Testis (tissue), 5 donors: ENCODE measurements at places on chromosomes 5 and 9.

DNA sequence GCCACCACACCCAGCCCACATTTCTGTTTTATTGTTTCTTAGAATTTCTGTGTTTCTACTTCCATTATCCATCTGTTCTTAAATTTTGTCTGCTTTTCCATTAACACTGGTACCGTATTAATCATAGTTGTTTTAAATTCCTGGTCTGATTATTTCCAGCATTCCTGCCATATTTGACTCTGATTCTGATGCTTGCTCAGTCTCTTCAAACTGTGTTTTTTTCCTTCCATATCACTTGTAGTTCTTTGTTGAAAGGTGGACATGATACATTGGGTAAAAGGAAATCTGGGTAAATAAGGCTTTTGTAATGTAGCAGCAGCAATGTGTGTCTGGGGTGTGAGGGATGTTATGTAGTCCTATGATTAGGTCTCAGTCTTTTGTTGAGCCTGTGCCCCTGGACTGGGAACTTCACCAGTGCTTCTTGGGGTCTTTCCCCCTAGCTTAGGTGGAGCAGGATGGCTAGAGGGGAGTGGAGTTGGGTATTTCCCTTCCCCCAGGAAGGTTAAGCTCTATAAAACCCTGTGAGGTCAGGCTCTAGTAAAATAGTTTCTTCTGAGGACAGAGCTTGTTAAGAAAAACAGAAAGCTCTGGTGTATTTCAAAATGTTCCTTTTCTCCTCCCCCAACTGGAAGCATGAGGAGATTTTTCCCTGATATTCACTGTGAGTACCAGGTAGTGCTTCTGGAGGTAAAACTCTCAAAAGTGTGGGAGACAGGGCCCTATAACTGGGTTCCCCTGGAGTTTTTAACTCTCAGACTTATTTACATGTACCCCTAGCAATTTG lies 10.1 kb upstream of the TMOD1 start:
- DNase-seq = no peak

DNA sequence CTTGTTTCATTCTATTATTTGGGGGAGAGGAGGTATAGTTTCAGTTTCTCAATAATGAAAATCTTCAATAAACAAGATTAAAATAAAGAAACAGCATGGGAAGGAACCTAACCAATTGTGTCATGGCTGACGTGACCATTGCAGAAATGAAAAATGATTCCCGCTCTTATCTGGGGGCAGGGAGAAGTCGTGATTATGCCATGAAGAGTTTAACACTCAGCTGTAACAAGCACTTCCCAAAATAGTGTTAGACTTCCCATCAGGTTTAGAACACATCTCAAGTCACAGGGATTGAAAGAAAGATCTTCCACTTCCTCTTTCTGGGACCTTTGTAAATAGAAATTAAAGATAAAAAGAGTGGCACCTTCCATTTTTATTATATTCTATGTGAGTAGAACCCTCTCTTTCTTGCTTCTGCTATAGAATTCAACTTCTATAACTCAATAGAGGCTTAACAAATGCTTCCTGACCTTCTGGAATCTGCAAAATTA lies 122.2 kb downstream of the TRPM6 start:
- DNase-seq = no peak

DNA sequence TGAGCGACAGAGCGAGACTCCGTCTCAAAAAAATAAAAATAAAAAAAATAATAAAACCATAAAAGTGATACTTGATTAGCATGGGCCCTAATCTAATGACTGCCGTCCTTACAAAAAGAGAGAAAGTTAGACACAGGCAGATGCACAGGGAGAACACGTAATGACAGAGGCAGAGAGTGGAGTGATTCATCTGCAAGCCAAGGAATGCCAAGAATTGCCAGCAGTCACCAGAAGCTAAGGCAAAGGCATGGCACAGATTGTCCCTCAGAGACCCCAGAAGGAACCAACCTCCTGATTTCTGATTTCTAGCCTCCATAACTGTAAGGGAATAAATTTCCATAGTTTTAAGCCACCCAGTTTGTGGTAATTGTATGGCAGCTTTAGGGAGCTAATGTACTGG lies 79.6 kb upstream of the FREM1 start:
- no peak for DNase-seq

- DNase-seq = peak; percentile 9
Measured at GRCh38 chr5:10578869-10579268, 15.0 kb downstream of the ANKRD33B start.

DNA sequence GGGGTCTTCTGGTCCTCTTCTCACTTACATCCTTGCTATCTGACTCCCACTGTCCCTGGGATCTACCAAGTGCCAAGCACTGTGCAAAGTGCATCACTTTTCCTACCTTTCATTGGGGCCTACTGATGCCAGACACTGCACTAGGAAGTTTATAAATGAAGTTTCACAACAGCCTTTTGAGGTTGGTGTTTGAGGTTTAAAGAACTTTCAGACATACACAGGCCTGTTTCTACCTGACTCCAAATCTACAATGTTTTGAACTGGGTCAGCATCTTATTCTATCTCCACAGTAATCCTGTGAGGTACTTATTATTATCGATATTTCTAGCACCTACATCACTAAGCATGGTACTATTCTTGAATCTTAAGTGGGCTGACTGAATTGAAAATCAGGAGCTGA lies 227.7 kb downstream of the ZSWIM6 start:
- no peak for DNase-seq

- DNase-seq = no peak
Measured at GRCh38 chr5:89191374-89191773, 308.4 kb upstream of the MEF2C start.

DNA sequence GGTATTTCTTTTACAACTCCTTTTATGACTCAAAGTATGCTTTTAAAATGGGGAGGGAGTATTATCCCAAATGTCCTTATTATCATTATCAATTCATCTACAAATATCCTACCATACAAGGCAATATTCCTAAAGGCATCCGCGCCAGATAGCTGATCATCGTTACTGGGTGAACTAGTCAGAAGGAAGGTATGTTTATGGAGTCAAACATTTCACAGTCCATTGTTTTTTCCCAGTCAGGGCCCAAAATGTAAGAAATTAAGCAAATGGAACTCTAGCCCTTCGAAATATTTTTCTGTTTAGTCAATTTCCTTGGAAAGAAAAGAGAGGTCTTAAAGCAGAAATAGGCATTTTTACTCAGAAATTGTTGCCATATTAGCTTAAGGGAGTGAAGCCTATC lies 188.5 kb upstream of the CCNG1 start:
- no peak for DNase-seq

- no peak for DNase-seq
Measured at GRCh38 chr5:68459093-68459809, 243.7 kb downstream of the PIK3R1 start.

DNA sequence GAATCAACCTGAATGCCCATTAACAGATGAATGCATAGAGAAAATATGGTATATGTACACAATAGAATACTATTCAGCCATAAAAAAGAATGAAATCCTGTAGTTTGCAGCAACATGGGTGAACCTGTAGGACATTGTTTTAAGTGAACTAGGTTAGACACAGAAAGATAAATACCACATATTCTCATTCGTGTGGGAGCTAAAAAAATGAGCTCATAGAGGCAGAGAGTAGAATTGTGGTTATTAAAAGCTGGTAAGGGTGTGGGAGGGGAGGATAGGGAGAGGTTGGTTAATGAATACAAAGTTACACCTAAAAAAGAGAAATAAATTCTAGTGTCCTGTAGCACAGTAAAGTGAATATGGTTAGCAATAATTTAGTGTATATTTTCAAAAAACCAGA lies 23.5 kb downstream of the PTTG1 start:
- no peak for DNase-seq

- no peak for DNase-seq
Measured at GRCh38 chr5:4987431-4987830, 152.7 kb upstream of the ADAMTS16 start.

DNA sequence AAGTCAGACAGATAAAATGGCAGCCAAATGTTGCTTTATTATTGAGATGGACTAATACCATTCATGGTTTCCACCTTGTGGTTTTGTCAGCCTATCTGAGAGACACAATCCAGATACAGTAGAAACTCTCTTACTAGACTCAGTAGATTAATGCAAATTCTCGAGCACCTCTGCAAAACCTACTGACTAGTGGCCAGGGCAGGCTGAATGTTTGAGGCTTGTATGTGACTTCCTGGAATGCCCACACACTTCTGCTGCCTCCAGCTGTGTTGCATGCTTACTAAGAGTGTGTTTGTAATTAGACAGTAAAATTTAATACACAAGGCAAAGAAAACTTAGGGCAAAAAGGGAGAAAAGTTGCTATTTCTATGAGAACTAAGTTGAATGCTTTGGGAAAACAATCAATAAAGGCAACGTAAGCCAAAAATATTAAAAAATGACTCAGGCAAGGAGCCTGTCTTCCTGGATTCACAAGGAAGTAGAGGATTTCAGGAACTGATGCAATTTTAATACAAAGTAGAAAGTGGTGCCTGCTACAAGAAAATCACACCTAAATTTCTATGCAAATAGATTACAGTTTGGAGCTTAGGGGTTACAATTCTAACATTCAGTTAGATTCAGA lies 30.2 kb upstream of the CCNG1 start:
- DNase-seq = no peak

DNA sequence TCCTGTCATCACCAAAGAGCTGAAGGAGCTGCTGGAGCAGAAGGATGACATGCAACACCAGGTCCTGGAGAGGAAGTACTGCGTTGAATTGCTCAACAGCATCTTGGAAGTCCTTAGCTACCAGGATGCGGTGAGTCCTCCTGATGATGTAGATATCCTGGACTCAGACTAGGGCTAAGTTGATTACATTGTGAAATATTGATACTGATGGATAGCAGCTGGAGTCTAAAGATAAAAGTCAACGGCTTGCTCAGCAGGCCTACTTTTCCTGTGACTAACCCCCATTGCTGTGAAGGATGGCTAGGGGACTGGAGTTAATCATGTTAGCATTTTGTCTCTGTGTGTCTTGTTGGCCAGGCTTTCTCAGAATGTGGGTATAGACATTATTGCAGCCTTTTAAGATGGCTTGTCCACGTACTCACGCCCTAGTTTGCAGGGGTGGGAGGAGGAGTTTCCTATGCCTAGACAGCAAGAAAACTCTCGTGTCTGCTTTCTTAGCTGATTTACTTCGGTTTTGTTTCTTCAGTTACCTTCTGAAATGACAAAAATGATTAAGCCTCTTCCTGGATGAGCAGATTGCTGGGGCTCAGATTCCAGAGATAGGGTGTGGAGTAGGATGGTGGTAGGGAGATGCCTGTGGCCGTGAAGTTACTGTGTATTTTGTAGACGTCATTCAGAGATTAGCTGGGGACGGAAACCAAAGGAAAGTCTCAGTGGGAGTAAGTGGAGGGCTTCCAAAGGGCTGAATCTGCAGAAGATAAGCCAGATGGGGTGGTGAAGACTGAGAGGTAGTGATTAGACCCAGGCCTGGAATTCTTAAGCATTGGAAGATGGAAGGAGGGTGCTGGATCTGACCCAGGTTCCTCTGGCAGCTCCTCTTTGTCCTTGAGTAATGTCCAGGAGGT lies 166.3 kb downstream of the DOCK2 start:
- DNase-seq = peak; percentile 33

DNA sequence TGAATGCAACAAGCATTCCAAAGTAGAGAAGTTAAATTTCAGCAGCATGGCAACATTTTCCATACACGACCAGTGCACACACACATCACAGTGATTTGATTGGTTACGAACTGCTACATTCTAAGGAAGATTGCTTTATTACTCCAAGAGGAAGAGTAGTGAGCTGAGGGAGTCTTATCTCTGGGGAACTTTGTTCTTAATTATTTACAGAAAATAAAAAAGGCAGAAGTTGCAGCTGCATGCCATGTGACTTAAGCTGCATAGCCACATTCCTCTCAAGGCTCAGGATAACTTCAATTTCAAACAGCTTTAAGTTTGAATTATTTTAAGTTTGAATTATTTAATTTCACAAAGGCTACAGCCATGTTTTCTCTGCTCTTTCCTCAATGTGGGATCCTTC lies 71.6 kb upstream of the HSPB3 start:
- no peak for DNase-seq

DNA sequence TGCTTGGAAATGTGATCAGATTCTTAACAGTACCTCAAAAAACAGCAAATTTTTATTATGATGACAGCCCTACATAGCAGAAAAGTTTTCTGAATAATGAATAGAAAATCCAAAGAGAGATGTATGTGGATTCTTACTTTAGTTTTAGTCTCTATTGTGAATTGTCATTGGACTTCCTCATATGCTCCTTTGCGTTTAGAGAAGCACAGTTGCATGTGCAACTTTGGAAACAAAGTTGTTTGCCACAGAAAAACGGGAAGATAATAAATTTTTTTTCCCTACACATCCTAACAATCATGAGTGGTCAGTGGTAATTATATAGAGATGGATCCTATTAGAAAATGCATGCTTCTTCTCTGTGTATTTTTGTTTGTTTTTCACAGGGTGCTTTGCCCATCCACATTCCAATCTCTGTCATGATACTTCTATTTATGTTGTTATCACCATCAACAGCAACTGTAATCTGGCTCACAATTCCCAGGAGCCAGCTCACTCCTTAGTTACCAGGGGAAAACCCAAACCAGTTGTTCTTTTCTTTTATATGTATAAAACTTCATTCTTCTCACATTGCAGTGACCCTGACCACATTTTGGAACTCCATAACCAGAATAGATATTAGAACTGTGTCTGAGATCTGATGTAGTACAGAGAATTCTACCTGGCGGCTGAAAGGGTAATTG lies 118.7 kb downstream of the NDUFS4 start:
- no peak for DNase-seq

- DNase-seq = no peak
Measured at GRCh38 chr5:88670461-88670860, 212.5 kb downstream of the MEF2C start.

- DNase-seq = peak; percentile 90
Measured at GRCh38 chr5:141992349-141992963, 20.4 kb downstream of the GNPDA1 start.

DNA sequence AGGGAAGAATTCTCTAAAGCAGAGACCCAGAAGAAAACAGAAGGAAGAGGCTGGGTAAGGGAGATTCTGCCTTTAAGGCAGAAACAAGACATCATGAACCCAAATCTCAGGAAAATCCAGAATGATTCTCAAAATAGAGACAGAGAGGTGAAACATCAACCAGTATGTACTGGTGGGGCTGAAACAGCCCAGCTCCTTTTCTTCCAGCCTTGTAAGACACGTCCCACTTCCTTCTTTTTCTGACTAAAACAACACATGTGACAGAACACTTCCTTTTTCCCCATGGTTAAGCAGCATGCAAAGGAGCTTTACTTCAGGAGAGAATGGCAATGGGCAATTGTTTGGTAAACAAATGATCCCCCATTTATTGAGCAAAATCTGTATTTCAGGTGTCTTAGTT lies 230.8 kb upstream of the NR4A3 start:
- no peak for DNase-seq

GRCh38 chr5:113514289-113514635 lies 768 bp downstream of the YTHDC2 start:
- DNase-seq = peak; percentile 23

GRCh38 chr9:13513716-13514444 lies 234.4 kb upstream of the MPDZ start:
- no peak for DNase-seq

DNA sequence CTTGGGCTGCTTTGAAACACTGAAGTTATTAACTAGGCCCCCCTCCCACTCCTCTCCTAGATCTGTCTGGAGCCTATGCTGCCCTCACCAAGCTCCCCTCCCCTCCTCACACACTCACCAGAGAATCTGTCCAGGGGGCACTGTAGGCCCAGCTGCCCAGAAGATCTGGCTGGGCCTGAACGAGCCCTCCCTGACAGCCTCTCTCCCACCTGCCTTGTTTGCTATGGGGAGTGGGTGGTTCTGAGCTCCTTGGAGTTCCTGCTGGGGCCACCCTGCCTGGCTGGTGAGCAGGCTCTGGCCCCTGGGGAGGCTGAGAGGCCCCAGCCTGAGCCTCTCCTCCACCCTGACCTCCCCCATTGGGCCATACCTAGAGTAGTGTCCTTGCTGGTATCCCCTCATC lies 75.1 kb downstream of the PSD2 start:
- no peak for DNase-seq
